ENCODE measurements at places on chromosomes 12 and 14. TPM values are rescaled to one million over a fixed set of nuclear protein-coding genes. Genes with fewer than 3 reads are reported as not detected.
A peak's percentile ranks its signal among the peaks of the same experiment; 100 is the strongest.

DNA sequence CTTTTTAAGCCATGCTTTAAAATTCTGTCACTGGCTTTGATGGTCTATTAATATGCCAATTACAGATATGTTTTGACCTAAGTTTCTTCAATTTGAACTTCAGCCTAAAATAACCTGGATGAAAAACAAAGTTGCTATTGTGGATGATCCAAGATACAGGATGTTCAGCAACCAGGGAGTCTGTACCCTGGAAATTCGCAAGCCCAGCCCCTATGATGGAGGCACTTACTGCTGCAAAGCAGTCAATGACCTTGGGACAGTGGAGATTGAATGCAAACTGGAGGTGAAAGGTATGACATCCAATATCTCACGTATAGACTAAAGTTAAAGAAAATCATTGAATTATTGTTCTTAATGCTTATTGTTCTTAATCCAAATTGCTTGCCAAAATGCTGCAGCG lies 17.2 kb upstream of the CHPT1 start:
- DNase-seq, result no peak

DNA sequence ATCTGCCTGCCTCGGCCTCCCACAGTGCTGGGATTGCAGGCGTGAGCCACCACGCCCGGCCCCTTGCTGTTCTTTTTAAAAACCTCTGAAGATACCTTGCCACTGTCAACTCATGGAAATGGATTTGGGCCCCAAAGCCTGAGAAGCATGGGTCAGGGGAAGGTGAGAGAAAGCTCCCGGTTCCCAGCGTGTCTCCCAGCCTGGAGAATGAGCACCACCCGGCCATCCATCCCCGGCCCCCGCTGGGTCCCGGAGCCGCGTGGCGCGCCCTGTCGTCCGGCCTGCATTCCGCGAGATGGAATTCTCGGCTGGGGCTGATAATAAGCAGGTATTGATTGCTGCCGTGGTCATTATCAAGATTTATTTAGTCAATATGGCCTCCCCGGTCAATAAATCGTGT lies 126.5 kb upstream of the MYL2 start:
- no peak for DNase-seq

DNA sequence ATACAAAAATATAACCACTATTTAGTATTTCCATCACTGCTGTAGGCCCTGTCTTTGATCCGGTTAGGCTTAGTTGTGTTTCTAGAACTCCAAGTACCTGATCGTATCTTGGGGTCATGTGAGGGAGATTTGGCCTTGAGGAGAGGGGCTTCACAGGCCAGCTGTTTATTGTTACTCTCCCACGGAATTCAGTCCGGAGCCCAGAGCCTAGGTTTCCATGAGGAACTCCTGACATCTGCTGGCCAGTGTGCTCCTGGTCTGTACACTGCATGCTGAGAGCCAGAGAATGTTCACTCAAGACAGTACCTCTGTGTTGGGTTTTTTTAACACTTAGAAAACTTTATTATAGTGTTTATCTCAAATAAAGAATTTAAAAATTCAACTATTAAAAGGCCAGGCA lies 341.0 kb upstream of the TMEM132C start:
- DNase-seq, result peak; percentile 67

GRCh38 chr12:52975820-52976573 lies 27.1 kb downstream of the KRT18 start:
- DNase-seq, result no peak

GRCh38 chr14:43479596-43480195 lies 1027.4 kb downstream of the FSCB start:
- no peak for DNase-seq

GRCh38 chr14:30287579-30288445 lies 271.1 kb upstream of the G2E3 start:
- no peak for DNase-seq

GRCh38 chr14:52852810-52853521 lies 61.6 kb upstream of the GNPNAT1 start:
- no peak for DNase-seq

GRCh38 chr12:129779033-129779432 lies 124.8 kb downstream of the TMEM132D start:
- no peak for DNase-seq

GRCh38 chr12:53567961-53568808 lies 58.0 kb downstream of the ATF7 start:
- no peak for DNase-seq

DNA sequence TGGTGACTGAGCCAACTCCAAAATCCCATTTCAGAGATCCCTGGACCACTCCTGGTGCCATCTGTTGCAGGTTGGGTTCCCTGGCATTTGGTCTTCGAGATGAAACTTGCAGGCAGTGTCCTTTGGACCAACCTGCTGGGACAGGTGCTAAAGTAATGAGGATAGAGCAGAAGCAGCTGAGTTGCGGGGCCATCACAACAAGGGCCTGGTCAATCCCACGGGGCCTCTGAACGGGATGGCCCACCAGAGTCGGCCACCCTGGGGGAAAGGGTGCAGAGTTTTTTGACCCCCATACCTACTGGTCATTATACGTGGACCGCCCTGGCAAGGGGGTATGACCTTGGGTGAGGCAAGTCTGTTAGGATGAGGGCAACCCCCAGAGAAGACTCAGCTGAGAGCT lies 39.3 kb downstream of the DLK1 start:
- no peak for DNase-seq

DNA sequence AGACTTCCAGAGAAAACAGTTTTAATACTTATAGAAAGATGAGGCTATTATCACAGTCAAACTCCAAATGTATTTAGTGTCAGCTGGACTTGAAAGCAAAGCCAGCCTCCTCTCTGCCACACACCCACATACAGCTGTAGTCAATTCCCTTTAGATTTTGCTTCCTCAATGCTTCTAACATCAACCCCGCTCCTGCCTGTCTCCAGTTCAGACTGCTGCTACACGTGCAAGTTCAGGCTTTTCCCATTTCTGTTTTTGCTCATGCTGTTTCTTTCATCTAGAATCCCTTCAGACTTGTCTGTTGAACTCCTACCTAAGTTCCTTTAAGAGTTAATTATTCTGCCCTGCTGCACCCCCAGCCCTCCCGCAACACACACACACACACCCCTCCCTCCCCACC lies 380.0 kb downstream of the KCNH5 start:
- no peak for DNase-seq

DNA sequence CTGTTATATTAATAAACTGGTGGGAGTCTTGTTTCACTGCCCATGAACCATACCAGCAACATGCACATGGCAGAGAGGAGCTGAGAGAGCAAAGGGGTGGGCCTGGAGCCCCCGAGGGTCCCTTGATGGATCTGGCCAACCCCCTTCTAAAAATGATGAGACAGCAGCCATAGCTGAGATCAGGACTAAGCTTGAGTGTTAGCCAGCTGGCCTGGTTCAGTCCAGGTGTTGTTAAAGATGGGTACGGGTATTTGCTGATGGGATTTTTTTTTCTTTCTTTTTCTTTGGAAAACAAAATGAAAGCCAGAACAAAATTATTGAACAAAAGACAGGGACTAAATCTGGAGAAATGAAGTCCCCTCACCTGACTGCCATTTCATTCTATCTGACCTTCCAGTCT lies 16.0 kb downstream of the PCBP2 start:
- DNase-seq, result no peak

- DNase-seq, result no peak
These were observed 8.3 kb downstream of the FMNL3 start for GRCh38 chr12:49698619-49699545.

DNA sequence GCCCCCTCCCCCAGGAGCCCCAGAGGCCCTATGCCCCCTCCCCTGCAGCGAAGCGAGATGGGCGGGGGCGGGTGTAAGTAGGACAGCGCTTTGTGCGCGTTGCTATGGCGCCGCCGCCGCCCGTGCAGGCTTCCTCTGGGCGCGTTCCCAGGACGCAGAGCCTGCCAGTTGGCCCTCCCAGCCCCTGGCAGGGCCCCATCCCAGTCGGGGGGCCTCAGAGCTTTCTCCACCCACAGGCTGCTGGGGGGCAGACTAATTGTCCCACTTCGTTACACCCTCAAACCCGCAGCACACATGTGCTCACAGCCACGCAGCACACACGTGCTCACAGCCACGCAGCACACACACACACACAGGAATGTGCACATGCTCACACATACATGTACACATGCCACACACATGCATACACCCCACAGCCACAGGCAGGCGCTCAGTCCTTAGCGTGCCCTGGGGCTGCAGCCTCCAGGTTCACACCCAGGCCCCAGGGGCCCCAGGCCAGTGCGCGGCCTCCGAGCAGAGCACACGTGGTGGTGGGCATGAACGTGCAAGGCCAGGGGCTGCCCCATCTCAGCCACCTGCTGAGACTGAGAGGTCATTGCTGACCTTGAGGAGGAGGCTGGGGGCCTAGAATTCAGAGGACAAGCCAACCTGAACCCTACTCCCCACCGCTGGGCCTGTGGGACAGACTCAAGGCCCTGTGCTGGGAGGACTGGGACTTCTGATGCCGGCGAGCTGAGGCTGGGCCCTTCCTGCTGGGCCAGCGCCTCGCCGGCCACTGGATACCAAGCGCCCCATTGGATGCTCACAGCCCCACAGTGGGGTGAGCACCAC lies 15.6 kb downstream of the TRMT61A start:
- no peak for DNase-seq

GRCh38 chr14:100421756-100422470 lies 98.8 kb downstream of the SLC25A47 start:
- no peak for DNase-seq

- DNase-seq, result no peak
These were observed 2.5 kb upstream of the RFLNA start for GRCh38 chr12:124292385-124292784.

- no peak for DNase-seq
These were observed 13.6 kb downstream of the YARS2 start for GRCh38 chr12:32742133-32742532.

DNA sequence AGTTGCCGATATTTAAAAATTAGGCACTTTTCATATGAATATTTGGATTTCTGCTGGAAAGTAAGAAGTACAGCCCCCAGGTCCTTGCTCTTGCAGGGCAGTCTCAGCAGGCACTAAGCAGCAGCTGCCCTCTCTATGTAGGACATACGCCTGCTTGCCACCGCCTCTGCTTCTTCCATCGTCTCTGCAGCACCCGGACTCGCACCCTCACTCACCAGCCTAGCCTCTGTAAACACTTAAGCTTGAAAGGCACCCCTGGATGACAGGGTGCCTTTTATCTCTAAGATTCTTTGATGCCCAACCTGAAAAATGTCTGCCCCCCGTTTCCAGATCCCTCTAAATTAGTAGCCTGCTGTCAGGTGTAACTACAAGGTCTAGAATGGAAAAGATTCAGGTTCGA lies 19.0 kb downstream of the OTUB2 start:
- no peak for DNase-seq

GRCh38 chr14:33781236-33781635 lies 169.6 kb downstream of the EGLN3 start:
- no peak for DNase-seq

- DNase-seq, result no peak
These were observed 40.2 kb downstream of the TAOK3 start for GRCh38 chr12:118332511-118332910.

GRCh38 chr12:7282844-7283243 lies 21.0 kb upstream of the ACSM4 start:
- DNase-seq, result no peak

DNA sequence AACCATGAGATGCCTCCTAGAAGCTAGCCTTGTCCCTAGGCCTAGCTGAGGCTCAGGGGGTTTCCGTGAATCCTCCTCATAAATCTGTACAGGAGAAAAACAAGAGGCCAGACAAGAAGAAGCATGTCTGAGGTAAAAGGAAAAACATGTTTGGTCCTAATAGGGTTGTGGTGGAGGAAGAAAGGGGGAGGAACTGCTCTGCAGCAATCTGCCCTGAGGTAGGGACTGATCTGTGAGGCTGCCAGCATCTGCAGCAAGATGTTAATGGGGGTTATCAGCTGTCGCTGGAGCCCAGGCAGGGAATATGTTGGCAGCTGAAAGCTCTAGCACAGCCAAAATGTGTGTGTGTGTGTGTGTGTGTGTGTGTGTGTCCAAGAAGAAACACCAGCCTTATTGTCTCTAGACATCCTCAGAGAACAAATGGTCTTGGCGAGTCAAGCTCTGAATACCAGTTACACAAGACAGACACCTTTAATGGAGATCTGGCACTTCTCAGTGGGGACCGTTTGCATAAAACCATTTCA lies 218.5 kb downstream of the NUAK1 start:
- peak; percentile 58 for DNase-seq

DNA sequence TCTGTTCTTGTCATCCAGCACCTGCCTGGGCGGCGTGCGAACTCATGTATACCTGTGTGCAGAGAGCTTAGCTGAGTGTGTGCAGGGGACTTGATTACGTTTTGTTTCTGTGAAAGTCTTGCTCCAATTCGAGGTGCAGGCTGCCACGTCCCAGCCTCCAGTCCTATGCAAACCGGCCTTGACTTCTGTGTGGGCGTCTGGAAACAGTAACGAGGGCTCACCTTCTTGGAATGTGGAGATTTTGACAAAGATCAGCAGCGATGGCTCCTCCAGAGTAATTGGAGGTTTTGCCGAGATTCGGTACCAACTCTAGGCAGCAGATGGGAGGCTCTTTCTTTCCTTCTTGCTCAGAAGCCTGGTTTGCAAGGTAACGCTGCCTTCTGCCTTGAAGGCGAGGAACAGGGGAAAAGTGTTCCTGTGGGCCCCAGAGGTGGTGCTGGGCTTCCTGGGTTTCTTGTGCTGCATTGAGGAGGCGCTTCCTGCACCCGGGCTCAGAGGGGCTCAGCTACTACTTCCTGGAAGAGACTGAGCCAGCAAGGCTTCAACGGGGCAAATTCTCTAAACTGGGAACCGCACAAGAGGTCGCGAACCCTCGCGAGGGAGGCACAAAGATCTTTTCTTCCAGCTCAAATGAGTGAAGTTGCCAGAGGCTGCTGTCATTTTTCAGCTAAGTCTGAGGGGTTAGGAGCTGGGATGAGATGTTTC lies 249.0 kb downstream of the AACS start:
- no peak for DNase-seq

DNA sequence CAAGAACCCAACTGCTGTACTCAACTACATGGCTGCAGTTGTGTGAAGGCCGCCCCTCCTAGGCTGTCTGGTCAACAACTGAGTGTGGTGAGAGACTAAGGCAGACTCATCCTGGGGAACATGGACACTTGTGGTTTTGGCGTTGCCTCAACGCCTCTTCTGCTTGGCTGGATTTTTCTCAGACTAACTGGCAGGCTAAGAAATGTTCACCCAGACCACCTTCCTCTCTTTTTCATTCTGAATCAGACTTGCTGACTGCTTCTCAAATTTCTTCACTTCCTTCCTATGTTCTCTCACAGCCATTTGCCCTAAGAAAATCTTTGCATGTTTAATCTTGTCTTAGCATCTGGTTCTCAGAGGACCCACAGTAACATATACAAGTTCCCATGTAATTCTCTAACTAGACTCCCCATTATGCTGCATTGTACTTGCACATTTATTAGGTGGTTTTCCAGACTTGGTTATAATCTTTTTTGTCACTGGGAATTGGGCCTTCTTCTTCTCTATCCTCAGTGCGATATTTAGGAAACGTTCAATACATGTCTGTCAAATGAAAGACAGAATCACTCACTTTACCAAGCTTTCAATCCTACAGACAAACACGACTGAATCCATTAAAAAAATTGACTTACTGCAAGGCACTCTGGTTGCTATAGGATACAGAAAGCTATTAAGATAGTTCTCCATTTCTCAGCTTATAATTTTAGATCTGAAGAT lies 327.6 kb downstream of the CCER1 start:
- DNase-seq, result no peak

GRCh38 chr14:94653321-94653720 lies 41.1 kb downstream of the SERPINA3 start:
- no peak for DNase-seq

Gene PRPH
- total RNA-seq, result 9.1 TPM

Gene CEBPE
- total RNA-seq, result not detected

Gene SERPINA1
- total RNA-seq, result 1.9 TPM

Gene PPP1R36
- 1.8 TPM for total RNA-seq

Gene SPSB2
- 3.2 TPM for total RNA-seq

Gene OR6C2
- 0.42 TPM for total RNA-seq

Gene TAS2R31
- 27.1 TPM for total RNA-seq

Gene FIGNL2
- total RNA-seq, result 0.53 TPM

Gene TAS2R50
- 20.0 TPM for total RNA-seq
